Sigmoid colon (tissue), 7 donors: ENCODE measurements at places on chromosomes 6 and 20. TPM values are rescaled to one million over a fixed set of nuclear protein-coding genes. Genes with fewer than 3 reads are reported as not detected.
A peak's percentile ranks its signal among the peaks of the same experiment; 100 is the strongest.

Gene DEFB132
- not detected for total RNA-seq

DNA sequence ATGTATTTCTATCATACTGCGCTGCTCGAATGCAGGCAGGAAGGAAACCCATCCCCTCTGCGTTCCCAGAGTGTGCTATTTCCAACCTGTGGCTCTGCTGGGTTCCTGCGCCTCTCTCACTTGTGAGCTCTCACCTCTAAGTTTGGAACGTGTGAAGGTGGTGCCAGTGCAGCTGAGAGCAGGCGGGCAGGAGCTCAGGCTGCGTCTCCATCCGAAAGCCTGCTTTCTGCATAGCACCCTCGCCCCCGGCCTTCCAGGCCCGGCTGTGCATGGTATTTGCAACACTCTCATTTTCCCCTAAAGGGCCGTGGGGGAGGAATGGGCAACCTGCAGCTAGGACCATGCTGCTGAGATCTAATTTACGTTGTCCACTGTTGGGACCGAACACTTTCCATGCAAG lies 288.0 kb upstream of the TSHZ2 start:
- DNase-seq, result no peak

DNA sequence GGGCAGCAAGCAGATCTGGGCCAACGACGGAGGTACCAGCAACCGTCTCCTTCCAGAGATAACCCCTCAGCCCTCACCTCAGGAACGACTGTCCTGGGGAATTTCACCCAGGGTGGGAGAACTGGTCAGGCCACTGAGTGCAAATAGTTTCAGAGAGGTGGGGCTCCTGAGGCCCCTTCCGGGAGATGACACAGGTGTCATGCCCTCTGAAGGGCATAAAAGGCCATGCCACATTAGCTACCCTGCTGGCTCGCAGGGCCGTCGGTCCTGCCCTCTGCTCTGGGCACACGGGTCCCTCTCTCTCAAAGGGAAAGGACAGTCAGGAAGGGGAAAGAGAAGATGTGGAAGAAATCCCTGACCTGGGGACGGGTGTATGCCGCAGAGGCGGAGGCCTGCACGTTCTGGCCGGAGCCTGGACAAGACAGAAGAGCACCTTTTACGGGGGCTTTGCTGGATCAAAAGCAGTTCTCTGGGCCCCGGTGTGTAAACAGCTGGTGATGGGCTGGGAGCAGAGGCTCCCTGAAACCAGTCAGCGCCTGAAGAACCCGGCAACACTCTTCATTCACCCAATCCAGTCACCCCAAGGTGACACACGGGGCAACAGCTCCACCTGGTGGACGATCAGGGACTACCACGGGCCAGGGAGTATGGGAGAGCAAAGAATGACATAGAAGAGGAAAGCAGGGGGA lies 6.4 kb upstream of the TAF8 start:
- DNase-seq, result peak; percentile 92

GRCh38 chr6:124679387-124679786 lies 282.9 kb upstream of the RNF217 start:
- no peak for DNase-seq

DNA sequence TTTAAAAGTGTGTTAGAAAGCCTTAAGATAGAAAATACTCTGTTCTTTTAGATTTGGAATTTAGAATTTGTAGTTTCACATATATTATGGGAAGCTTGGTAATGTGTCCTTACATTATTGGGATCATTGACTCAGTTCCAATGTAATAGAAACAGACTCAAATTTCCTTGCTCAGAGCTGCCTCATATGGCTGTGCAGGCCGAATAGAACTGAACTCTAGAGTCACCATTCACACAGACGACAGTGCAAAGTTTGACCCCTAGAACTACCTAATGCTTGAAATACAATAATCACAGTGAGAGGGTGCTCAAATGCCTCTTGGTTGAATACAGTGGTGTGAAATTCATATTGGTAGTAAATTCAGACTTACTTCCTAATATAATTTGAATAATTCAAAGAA lies 482.7 kb upstream of the CITED2 start:
- DNase-seq, result no peak

Gene DIDO1
- total RNA-seq, result 57.8 TPM

- DNase-seq, result peak; percentile 26
These were observed 246.7 kb downstream of the DLL1 start for GRCh38 chr6:170043881-170044790.
